ENCODE measurements at places on chromosomes 3 and 15. TPM values are rescaled to one million over a fixed set of nuclear protein-coding genes. Genes with fewer than 3 reads are reported as not detected.
A peak's percentile ranks its signal among the peaks of the same experiment; 100 is the strongest.

GRCh38 chr3:53334742-53335141 is 12.6 kb downstream of the DCP1A start:
- DNase-seq, result no peak

Gene RBP2
- not detected for total RNA-seq

Gene CTDSPL2
- 52.8 TPM for total RNA-seq

GRCh38 chr3:26307192-26307591 is 315.4 kb upstream of the LRRC3B start:
- no peak for DNase-seq

- DNase-seq, result no peak
Observed at GRCh38 chr15:93072011-93072410, 17.0 kb downstream of the RGMA start.

DNA sequence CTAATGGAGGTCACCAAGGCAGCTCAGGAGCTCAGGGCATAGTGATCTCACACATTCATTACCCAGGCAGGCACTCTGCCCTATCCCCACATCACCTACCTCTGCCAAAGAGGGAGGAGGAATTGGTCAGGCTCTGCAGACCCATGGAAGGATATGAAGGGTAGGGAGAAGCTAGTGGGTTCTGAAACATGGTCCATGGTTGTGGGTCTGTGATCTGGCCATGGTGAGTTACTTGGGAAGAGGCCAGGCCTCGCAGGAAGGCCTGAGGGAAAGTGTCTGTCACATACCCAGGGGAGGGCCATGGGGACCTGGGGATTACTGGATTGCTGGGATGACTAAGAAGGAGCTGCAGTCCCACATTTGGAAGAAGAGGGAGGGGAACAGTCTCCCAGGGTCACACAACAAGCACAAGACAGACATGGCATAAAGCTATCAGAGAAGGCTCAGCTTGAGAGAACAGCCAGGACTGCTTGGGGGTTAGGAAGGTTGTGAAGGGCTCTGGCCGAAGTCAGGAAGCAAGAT is 1.4 kb upstream of the PRSS50 start:
- DNase-seq, result no peak

Gene SLC22A14
- total RNA-seq, result not detected

- DNase-seq, result no peak
Observed at GRCh38 chr15:47003568-47003967, 713.7 kb upstream of the SEMA6D start.

- DNase-seq, result no peak
Observed at GRCh38 chr15:83458381-83458780, 11.2 kb downstream of the SH3GL3 start.

Gene SLC6A1
- 0.48 TPM for total RNA-seq

DNA sequence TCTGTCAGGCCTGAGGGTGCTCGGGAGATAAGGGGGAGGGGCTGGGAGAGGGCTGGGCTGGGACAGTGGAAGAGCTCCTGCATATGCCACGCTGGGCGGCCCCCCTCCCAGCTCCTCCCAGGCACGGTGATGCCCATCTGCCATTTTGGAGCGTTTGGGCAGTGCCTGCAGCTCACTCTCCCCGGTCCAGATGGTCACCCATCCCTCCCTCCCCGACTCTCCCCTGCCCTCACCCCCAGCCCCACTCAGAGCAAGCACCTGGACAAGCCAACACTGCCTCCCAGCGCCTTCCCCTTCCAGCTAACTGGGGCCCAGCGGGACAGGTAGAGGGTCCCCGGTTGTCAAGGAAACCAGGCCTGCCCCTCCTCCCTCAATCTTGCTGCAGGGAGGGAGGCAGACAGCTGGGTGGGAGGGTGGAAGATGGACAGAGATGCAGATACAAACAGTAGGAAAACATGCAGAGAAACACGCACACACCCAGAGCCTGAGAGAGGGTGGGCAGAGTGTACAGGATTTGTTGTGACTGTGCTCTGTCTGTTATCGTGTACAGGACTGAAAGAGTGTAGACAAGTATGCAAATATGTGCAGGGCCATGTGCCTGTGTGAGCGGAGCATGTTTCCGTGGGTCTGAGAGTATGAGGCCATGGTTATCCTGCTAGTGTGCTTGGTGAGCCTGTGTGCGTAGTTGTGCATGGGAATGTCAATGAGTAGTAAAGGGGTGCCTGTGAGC is 17.5 kb upstream of the CORO2B start:
- DNase-seq, result peak; percentile 7

- no peak for DNase-seq
Observed at GRCh38 chr3:48848816-48849515, 1.3 kb upstream of the PRKAR2A start.

- DNase-seq, result no peak
Observed at GRCh38 chr3:120203621-120204020, 81.4 kb downstream of the GPR156 start.

Gene QARS1
- total RNA-seq, result 204 TPM

DNA sequence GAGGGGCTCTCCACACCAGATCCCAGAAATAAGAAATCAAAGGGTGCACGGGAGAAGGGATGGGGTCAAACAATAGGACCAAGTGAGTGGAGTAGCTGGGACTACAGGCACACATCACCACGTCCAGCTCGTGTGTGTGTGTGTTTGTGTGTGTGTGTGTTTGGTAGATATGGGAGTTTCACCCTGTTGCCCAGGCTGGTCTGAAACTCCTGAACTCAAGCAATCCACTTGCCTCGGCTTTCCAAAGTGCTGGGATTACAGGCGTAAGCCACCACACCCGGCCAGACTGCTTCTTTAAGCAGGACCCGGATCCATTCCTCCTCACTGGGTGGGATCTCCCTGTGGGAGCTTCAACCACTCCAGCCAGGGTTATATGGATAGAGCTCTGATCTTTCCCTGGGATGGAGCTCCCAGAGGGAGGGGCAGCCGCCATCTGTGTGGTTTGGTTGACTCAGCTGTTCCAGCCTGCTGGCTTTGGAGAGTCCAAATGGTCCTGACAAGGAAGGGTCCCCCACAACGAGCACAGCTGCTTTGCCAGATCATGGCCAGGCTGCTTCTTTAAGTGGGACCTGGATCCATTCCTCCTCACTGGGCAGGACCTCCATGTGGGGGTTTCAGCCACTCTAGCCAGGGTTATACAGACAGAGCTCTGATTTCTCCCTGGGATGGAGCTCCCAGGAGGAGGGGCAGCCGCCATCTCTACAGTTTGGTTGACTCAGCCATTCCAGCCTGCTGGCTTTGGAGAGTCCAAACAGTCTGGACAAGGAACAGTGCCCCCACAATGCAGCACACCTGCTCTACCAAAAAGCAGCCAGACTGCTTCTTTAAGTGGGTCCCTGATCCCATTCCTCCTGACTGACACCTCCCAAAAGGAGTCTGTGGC is 9.1 kb upstream of the AVEN start:
- no peak for DNase-seq

Gene C3orf20
- total RNA-seq, result 0.28 TPM

GRCh38 chr15:66760968-66761725 is 59.1 kb downstream of the SMAD6 start:
- DNase-seq, result no peak

DNA sequence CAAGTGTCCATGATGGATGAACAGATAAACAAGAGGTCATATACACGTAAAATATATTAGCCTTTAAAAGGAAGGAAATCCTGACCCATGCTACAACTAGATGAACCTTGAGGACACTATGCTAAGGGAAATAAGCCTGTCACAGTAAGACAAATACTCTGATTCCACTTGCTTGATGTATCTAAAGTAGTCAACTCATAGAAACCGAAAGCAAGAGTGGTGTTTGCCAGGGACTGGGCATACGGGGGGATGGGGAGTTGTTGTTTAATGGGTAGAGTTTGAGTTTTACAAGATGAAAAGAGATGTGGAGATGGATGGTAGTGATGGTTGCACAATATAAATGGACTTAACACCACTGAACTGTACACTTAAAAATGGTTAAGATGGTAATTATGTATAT is 65.4 kb downstream of the C3orf70 start:
- no peak for DNase-seq

Gene B3GALNT1
- 6.8 TPM for total RNA-seq

- no peak for DNase-seq
Observed at GRCh38 chr3:15454965-15455364, 27.6 kb downstream of the EAF1 start.

DNA sequence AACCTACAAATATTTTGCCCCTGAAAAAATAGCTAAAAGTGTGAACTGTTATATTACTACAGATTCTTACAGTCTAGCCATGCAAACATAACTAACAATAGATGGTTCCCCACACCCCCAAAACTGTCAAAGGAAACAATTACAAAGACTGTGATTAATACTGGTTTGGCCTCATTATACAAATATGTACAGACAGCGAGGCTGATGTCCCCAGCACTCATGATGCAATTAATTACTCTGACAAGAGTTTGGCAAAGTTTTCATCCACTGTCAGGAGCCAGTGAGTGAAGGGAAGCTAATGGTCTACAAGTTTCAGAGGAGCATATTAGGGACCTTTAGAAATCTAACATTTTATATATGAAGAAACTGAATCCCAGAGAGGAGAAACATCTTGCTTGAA is 61.0 kb downstream of the HMG20A start:
- DNase-seq, result no peak

Gene LRRC49
- total RNA-seq, result 2.5 TPM

Gene CCDC9B
- 5.8 TPM for total RNA-seq

GRCh38 chr3:196501316-196502044 is 2.1 kb downstream of the RNF168 start:
- no peak for DNase-seq

GRCh38 chr3:183638101-183638852 is 2.9 kb downstream of the KLHL24 start:
- DNase-seq, result no peak

Measured in omental fat pad (tissue), 4 donors.